ENCODE measurements at places on chromosomes 5 and 9.

DNA sequence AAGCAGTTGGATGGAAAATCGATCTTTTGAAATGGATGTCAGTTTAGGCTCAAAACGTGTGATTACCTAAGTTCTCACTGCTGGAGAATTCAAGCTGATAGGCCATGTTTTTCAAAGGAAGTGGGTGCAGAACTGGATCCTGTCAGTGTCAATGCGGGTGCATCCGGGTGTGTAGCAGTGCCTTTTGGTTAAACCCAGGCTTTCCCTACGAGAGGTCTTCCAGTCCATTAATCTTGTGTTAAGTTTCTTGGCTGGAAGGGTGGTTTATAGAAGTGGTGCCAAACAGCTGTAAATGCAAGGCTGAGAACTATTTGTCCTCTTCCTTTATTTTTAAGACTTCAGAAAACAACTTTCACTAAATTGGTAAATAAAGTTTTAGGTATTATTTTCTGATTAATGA is 71.9 kb downstream of the DAPK1 start:
- DNase-seq: no peak

GRCh38 chr5:6831678-6832671 is 118.7 kb downstream of the TENT4A start:
- DNase-seq: no peak

- peak; percentile 81 for DNase-seq
Observed at GRCh38 chr5:170275376-170275994, 22.1 kb downstream of the LCP2 start.

GRCh38 chr9:95363051-95363841 is 45.7 kb upstream of the FANCC start:
- DNase-seq: no peak

GRCh38 chr9:135222881-135223760 is 135.7 kb downstream of the OLFM1 start:
- no peak for DNase-seq

DNA sequence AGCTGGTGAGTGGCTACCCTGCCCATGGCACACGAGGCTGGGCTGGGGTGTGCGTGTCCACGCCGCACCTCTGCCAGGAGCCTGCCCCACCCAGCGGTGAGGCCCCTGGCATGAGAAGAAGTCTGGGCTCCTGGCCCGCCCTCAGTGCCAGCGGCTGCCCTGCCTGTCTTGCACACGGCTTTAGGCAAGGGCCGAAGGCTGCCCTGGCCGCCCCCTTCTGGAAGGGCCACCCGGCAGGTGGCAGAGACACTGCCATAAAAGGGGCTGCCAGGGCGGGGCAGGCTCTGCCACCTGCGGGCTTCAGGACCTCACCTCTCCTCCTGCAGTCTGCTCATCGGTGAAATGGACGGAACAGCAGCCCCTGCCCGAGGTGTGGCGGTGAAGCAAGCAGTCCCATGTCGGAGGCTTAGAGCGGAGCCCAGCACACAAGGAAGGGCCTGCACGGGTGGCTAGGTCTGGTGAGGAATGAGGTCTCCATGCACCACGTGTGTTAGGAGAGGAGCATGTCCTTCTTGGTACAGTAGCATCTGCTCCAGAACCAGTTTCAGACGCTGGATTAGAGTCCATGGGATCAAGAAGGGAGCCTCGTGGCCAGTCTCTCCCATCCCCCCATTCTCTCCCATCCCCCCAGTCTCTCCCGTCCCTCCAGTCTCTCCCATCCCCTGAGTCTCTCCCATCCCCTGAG is 34.8 kb upstream of the TMEM250 start:
- DNase-seq: no peak

DNA sequence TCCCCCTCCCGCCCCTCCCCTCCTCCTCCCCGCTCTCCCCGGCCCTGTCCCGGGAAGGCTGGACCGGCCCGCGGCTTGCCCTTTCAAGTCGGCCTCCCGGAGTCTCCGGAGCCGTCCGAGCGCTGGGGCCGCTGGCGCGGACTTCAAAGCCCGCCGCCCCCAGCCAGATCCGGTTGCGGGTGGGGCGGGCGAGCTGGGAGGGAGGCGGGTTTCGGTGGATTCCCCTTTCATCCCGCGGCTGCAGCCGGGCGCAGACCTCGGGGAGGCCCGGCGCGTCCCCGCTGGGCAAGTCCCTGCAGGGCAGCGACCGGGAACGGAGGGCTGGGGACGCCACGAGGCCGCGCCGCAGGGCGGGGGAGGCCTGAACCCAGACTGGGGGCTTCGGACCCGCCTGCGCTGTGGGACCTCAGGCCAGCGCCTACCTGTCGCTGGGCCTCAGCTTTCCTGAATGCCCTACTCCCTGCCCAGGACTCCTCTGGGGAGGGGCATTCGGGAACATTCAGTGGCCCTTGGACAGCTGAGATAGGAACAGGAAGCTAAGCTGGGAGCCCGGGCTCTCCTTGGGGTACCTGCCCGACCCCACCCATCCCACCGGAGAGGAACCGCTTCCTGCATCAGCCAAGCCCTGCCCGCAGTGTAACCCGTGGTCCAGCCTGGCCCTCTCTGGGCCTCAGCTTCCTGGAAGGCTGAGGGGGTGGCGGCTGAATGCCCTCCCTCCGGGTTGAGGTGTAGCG is 23.4 kb downstream of the C9orf50 start:
- no peak for DNase-seq

GRCh38 chr9:30310711-30311110 is 2073.7 kb upstream of the ACO1 start:
- no peak for DNase-seq

- no peak for DNase-seq
Observed at GRCh38 chr5:132497488-132497997, 7.0 kb upstream of the IRF1 start.

DNA sequence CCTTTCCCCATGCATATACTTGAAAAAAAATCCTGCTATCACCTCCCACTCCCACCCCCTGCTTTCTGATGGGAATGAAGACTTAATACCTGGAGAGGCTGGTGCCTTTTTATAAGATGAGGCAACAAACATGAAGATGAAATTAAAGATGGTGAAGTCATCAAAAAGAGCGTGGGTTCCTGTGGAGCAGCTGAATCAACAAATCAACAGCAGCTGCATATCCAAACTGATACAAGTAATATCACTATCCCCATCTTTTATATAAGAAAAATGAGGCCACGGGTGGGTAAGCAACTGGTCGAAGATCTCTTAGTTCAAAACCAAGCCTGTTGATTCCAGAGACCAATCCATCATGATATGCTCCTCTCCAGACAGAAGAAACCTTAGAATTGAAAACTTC is 268.5 kb downstream of the ENC1 start:
- DNase-seq: no peak

DNA sequence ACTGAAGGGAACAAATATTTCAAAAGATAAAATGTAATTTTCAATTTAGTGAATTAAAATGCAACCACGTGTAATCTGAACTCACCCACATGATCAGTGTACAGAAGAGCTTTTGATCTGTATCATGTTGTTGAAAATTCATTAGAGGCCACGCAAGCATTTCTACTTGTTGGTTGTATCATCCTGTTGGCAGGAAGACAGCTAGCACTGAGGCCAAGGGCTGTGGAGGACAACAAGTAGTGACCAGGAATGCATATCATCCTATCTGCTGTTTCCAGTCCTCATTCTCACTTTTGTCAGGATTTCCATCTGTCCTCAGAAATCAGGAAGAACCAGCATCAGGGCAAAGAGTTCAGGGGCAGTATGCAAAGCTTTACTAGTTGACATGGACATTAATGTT is 29.9 kb upstream of the CKS2 start:
- DNase-seq: no peak

- DNase-seq: no peak
Observed at GRCh38 chr9:94853887-94854286, 127.4 kb downstream of the AOPEP start.

DNA sequence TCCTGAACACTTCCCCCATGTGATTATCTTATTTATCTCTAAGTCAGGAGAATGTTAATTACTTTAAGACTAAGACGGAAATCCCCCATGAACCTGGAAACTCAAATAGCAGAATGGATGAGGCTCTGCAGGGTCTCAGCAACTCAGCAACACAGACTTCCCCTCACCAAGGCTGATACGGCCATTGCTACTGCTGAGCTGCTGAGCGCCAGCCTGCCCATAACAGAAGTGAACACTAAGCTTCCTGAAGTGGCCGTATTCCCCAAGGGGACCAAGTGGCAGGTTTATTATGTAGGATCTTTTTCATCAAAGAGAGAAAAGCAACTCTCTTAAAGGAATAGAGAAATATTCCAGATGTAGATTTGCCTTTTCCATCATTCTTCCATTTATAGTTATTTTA is 311.1 kb downstream of the RFX3 start:
- DNase-seq: no peak

GRCh38 chr5:73415617-73416016 is 33.0 kb downstream of the FOXD1 start:
- no peak for DNase-seq

- DNase-seq: no peak
Observed at GRCh38 chr5:54514841-54515432, 2.6 kb upstream of the SNX18 start.

GRCh38 chr5:1374679-1375055 is 29.8 kb upstream of the CLPTM1L start:
- DNase-seq: no peak

DNA sequence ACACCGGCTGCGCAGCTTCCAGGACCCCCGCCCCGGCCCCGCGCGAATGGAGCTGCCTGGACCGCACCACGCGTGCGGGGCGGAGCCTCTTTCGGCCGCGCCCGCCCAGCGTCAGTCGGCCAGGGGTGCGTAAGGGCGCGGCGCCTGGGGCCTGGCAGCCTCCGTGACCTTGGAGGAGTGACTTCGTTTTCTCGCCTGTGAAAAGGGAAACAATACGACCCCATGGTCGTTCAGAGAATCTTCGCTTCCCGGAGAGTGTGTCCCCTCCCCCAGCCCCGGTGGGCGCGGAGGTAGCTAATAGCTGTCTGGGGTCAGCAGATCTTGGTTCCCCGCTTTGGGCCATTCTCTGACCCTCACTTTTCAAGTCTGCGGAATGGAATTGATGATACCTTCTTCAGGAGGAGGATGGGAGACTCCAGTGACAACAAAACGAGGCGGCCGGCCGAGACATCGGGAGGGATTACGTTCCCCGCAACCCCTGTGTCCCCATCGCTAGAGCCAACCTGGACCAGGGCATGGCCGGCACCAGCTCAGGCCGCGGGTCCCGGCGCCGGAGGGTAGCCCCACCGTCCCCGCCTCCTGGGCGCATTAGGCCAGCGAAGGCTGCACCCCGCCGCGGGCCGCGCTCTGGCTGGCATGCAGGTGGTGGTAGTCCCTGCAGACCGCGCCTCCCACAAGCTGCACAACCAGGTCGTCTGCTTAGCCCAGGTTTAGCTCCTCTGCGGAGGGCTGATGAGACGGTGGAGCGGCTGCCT is 5.5 kb upstream of the CDHR2 start:
- DNase-seq: peak; percentile 92

DNA sequence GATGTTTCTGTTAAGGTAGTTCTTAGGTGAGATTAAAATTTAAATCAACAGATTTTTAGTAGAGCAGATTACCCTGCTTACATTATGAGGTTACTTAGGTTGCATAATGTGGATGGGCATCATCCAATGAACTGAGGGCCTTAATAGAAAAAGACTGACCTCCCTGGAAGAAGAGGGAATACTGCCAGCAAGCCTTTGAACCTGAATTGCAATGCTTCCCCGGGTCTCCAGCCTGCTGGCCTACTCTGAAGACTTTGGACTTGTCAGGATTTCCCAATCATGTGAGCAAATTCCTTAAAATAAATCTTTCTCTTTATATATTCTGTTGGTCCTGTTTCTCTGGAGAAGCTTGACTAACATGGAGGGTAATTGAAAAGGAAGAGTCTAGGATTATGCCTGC is 542.1 kb upstream of the ARRDC3 start:
- no peak for DNase-seq

DNA sequence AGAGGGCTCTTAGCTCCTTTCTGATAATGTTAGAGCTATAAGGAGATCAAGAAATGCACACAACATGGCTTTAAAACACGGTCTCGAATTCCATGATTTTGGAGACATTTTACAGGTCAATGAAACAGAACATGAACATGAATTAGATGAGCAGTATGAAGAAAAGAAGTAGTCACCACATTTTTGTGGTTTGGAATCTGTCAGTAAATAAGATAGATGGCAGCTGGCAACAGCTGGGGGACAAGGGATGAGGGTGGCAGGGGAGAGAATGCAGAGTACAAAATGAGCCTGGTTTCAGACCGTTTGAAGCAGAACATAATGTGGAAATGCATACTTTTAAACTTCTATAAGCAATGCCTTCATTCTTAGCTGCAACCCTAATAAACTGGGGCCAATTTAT is 107.1 kb downstream of the OXCT1 start:
- no peak for DNase-seq

GRCh38 chr5:42005561-42006153 is 80.6 kb downstream of the FBXO4 start:
- peak; percentile 5 for DNase-seq

- DNase-seq: no peak
Observed at GRCh38 chr5:126460459-126460858, 37.2 kb downstream of the GRAMD2B start.

- DNase-seq: no peak
Observed at GRCh38 chr5:52731274-52732027, 56.3 kb upstream of the ITGA1 start.

GRCh38 chr5:168931638-168932345 is 352.6 kb upstream of the PANK3 start:
- DNase-seq: peak; percentile 69

- DNase-seq: peak; percentile 65
Observed at GRCh38 chr9:91082731-91083130, 279.0 kb downstream of the AUH start.

DNA sequence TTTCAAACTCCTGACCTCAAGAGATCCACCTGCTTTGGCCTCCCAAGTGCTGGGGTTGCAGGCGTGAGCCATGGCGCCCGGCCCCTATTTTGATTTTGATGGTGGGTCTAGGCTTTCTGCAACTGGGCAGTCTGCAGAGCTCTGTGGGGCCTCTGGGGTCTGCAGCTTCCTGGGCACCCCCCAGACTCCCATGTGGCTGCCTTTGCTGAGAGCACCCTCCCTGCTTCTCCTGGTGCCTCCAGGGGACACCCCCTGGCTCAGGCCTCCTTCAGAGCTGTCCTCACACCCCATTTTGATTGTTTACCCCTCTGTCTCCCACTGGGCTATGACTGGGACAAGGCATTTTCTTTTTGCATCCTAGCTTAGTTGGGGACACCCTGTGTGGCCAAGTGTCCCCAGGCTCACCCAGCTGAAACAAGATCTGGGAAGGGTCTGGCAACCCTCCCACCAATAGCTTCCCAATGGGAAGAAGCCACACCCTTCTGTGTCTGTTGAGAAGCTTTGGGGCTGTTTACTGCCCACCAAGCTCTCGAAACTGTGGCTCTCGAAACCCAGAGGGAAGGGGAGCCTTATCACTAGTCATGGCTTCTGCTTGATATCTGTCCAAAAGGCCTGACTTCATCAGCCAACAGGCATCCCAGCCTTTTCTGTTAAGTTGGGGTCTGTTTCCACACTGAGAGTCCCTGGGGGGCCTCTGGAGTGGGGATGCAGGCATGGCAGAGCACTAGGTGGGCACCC is 204.4 kb upstream of the IER5L start:
- DNase-seq: no peak

GRCh38 chr5:123087173-123088030 is 1.6 kb upstream of the PRDM6 start:
- peak; percentile 18 for DNase-seq

GRCh38 chr5:329768-330167 is 8.3 kb downstream of the AHRR start:
- no peak for DNase-seq

GRCh38 chr9:72925126-72925789 is 27.6 kb downstream of the ALDH1A1 start:
- DNase-seq: peak; percentile 91
